ENCODE measurements at places on chromosomes 6 and 20.
A peak's percentile ranks its signal among the peaks of the same experiment; 100 is the strongest.

GRCh38 chr6:104428184-104428583 lies 431.5 kb downstream of the HACE1 start:
- DNase-seq = no peak

DNA sequence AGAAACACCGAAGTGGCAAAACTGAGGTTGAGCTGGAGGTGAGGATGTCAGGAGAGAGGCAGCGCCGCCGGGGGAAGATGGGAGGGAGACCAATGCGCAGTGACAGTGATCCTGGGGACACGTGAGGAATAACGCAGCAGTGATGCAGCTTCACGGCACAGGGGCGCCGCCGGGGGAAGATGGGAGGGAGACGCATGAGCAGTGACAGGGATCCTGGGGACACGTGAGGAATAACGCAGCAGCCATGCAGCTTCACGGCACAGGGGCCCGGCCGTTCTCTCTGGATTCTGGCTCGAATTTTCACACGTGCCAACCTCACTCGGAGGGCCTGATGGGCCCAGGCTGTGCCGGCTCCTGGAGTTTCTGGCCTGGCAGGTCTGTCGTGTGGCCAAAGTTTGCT lies 94.7 kb downstream of the SMOC2 start:
- no peak for DNase-seq

DNA sequence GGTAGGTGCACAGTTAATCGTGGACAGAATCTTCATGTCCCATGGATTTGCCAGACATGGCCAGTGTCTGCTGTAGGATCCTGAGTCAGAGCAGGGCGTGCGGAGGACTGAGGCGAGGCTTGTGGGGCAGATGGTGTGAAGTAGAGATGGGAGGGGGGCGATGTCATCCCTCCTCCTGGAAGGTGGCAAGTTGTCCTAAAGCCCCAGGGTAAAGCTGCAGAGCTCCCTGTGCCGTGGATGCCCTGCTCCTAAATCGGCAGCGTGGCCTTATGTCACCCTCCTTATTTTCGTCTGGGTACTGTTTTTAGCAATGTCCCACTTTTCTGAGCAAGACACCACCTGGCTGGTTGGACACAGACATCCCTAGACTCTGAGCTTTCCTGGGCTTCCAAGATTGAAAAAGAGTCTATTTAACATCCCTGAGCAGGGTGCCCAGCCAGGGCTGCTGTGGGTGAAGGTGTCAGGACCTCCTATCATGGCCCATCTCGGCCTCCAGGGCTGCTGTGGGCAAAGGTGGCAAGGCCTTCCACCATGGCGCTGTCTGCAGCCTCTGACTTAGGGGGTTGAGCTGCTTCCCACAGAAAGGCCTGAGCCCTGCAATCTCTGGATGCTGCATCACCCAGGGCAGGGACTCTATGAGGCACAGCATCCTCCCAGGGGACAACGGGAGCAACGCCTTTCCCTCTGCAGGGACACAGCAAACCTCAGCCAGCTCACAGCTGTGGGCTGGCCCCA lies 145.4 kb downstream of the TTLL2 start:
- no peak for DNase-seq

DNA sequence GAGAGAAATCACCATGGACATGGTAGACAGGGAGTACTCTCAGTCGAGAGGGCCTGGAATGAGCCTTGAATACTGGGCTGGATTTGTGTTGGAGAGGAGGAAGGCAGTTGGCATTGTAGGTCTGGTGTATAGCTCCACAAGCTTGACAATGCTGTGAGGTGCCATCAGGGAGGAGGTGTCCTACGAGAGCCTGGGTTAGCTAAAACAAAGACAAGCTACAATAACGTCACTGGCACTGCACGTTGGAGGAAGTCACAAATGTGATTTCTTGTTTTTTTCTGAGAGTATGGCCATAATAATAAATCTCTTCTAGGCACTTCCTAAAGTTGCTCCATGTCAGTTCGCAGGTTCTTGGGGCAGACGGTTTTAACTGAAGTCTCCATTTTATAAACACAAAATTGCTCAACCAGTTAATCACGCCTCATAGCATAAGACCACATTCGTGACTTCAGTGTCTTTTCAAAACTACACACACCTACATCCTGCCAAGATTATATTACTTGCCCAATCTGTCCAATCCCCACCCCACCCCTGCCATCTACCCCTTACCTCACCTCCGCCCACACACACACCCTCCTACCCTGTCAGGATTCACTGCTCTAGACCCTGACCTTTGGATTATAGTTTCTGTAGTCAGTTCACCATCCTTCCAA lies 4.4 kb upstream of the HLA-DMB start:
- no peak for DNase-seq

DNA sequence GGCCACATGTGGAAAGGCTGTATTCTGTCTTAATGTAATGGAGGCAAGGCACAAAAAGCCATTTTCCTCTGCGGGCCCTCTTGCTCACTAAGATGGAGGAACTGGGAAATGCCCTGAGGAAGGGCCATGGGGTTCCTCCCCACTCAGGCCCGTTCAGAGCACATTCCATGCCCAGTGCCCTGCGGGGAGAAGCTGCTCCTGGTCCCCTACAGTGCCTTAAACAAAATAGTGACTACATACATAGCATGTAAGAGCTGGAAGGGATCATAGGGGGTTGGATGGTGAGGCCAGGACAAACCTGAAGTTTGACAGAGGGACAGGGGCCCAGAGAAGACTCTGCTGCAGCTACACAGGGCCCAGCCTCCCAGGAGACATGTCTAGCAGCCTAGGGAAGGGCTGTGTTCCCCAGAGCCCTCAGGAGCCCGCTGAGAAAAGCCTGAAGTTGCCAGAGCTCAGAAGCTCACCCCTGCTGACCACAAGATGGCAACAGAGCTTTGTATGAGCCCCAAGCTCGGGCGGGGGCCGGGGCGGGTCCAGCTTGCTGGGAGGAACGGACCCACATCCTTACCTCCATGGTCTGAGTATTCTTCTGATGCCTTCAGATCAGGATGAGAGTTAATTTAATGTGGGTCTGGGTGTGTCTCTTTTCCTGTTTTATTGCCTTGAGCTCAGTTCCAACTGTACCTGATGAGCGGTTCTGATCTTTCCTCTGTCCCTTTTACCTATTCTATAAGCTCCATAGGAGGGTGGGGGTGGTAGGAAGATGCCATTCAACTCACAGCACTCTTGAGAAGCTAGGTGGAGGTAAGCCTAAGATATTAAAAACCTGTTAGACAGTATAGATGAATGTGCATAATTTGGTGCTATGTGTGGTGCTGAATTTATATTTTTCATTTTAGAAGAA lies 242.9 kb downstream of the CDC5L start:
- DNase-seq = peak; percentile 37

GRCh38 chr6:496649-497048 lies 105.1 kb downstream of the IRF4 start:
- DNase-seq = no peak

- no peak for DNase-seq
Observed at GRCh38 chr20:7993238-7993637, 26.3 kb downstream of the TMX4 start.

- DNase-seq = no peak
Observed at GRCh38 chr6:46215213-46215612, 44.4 kb upstream of the ENPP5 start.

DNA sequence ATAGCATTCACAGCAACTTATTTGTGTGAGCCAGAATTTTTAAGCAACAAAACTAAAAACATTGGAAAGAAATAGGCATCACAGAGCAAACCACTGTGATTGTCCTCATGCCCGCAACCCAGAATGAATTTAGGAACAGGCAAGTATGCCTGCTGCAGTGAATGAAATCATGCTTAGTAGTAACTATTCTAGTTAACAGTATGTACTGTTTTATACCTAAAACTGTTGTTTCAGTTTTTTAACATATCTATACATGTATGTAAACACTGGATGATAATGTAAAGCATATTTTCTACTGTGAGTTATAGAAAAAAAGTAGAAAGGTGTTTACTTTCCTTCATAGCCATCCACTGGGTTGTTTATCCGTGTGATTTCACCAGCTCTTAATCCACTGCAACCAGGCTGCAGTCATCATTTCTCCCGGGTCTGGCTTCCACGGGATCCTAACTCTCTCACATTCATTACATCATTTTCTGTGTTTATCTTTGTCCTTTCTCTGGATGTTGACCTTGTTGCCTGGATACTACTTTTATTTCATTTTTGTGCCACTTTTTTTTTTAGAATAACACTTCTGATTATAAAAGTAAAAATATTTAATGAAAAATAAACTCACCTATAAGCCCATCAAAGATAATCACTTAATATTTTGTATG lies 3.6 kb upstream of the ARFGEF3 start:
- no peak for DNase-seq

GRCh38 chr6:43644940-43645612 lies at the start of gene RSPH9:
RSPH9 (plus strand) TSS chr6:43645036; CDS start chr6:43645099, 63 bp downstream.
- peak; percentile 68 for DNase-seq

GRCh38 chr6:56541741-56542360 lies 100.8 kb downstream of the DST start:
- no peak for DNase-seq

- DNase-seq = no peak
Observed at GRCh38 chr6:162372106-162372505, 355.5 kb downstream of the PRKN start.

GRCh38 chr6:158509465-158509864 lies 50.4 kb upstream of the TMEM181 start:
- no peak for DNase-seq

GRCh38 chr6:20227350-20227749 lies 15.1 kb upstream of the MBOAT1 start:
- no peak for DNase-seq

DNA sequence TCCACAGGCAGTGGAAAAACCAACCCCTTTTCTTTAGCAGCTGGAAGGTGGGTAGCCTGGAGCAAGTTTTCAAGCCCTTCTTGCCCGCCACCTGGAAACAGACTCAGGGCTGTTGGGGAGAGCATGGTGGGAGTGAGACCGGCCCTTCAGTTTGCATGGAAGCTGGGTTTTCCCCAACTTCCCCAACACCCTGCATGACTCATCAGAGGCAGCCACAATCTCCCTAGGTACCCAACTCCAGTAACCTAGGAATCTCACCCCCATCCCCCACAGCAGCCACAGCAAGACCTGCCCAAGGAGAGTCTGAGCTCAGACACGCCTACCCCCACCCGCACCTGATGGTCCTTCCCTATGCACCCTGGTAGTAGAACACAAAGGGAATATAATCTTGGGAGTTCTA lies 86.3 kb upstream of the IRAK1BP1 start:
- no peak for DNase-seq

DNA sequence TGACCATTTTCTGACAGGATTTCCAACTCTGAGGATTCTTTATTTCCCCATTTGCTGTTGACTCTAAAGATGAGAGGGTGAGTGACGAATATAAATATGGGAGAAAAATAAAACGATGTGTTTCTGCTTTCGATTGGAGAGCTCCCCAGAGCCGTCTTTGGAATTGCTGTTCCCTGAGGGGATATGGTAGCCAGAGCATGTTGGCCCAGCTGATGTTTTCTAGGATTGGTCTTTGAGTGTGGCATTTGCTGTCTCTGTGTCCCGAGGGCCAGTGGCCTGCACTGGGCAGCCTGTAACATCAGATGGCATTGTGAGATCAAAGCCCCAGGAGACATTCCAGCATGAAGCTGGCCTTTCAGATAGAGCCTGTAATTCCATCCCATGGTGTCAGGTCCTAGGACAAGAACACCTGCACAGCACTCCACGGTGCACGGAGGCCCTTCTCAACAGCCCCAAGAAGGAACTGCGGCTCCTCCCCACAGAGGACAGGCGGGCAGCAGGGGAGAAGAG lies 26.7 kb downstream of the PKIG start:
- no peak for DNase-seq

GRCh38 chr6:139386404-139386803 lies 12.0 kb upstream of the CITED2 start:
- DNase-seq = no peak

DNA sequence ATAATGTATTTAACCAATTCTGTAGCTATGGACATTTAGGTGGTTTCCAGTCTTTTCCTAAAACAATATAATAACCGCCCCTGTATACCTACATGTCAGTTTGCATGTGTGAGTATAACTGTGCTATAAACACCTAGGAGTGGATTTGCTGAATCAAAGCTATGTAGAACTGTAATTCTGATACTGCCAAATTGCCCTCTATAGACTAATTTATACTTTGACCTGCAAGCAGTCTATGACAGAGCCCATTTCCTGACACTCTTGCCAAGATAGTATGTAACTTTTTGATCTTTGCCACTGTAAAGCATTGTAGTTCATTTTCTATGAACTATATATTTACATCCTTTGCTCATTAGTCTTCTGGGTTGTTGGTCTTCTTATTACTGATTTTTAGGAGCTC lies 19.5 kb downstream of the FERMT1 start:
- DNase-seq = no peak

DNA sequence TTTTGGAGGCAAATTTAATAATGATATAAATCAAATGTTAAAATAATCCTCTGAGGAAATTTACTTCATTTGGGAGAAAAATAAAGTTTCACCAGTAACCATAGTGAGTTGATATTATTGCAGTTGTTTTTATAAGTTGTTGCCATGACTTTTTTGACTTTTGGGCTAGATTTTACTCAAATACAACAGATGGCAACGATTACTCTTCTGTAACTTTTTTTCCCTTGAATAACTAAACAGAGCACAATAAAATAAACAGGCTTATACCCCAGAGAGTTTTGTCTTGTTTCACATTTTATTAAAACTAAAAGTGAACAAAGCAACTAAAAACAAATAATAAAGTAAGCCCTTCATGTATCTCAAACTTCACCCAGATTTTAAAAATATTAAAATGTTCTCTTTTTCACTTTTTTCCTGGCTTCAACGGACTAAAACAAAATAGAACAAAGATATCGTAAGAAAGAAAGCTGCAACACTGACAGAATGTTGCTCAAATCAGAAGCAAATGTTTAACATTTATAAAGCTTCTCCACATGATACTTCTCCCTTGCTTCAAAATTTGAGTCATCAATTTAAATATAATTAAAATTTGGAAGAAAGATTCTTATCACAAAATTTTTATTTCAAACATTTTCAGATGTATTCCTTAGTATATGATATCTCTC lies 42.5 kb upstream of the BMP5 start:
- DNase-seq = no peak

DNA sequence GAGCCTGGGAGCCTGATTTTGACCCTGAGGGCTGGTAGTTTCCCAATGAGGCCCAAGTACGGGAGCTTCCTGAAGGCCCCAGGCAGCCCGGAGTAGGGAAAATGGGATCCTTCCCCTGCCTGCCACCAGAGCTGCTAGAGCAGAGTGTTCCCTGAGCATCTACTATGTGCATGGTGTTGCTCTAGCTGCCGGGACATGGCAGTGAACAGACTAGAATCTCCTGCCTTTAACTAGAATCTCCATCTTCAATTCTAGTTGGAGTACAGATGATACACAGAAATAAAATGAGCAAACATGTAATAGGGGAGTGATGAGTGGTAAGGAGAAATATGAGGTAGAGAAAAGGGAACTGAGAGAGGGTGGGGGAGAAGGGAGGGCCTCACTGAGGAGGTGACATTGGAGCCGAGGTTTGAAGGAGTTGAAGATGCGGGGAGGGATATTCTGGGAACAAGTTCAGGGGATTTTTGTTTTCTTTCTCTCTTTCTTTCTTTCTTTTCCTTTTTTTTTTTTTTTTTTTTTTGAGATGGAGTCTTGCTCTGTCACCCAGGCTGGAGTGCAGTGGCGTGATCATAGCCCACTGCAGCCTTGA lies 18.5 kb downstream of the VSTM2L start:
- no peak for DNase-seq
